ENCODE measurements at places on chromosomes 7 and 10.

DNA sequence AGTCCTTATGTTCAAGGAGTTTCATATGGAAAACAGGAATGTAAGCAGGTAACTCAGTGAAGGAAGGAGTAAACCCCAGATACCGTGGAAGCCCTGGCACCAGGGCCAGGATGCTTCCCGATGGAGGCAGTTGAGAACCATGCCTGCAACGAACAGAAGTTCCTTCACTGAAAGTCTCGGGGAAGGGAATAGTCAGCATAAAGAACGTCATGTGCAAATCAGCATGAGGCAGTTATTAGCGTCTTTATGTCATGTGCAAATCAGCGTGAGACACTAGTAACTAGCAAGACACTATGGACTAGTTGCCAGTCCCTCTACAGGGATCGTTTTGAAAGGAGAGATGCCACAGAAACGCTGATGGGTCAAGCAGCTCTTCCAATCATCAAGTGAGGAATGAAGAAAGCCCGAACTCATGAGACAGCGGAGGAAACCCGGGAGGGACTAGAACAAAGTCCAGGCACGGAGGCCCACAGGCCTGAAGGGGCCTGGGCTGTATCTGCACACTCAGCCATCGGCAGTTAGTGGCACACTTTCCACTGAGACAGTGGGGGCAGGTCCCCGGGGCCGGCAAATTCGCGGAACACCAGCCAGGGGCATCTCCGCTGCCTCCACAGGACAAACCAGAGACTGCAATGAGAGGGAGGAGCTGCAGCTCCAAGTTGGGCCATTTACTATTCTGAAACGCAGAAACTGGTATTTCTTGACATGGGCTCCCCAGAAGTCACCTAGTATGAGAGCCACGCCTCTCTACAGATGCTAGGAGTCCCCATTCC is 109.6 kb downstream of the SFMBT2 start:
- DNase-seq, result no peak

GRCh38 chr7:12397671-12398070 is 6.0 kb downstream of the VWDE start:
- no peak for DNase-seq

DNA sequence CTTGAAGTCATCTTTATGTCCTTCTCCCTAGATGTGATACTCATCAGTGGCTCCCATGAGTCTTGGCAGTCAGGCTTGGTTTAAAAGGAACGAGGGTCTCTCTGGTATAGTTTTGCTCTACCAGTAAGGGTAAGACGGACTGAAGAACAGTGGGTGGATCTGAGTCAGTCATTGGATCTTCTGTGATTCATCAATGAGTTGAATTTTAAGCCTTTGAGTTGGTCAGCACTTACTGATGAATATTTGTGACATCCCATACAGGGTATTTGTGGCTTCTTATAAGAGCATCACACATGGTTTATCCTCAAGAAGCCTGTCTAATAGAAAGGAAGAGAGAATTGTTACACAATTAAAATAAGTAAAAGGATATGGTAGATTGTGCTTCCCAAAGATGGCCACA is 87.3 kb upstream of the NAMPT start:
- DNase-seq, result no peak

DNA sequence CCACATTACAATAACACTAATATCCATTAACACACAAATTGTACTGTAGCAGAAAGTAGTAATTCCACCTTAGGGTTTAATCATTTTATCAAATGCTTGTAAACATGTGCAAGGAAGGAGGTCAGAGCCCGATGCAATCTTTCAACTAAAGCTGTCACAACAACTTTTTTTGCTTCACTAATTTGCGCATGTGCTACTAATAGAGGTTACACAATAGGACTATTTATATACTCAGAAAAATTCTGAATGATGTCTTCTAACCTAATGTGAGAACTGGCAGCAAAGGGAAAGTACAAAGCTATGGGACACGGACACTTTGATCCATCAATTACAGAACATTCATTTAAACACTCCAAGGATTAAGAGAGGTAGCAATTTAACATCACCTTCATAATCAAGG is 244.4 kb downstream of the CHCHD3 start:
- DNase-seq, result no peak

- no peak for DNase-seq
Measured at GRCh38 chr10:92923416-92923815, 75.1 kb downstream of the EXOC6 start.
